ENCODE measurements at places on chromosomes 5 and 9.
A peak's percentile ranks its signal among the peaks of the same experiment; 100 is the strongest.

GRCh38 chr5:173618927-173619519, 2.6 kb upstream of the BOD1 start:
- no peak for DNase-seq

GRCh38 chr9:134680393-134681060, 38.9 kb downstream of the COL5A1 start:
- DNase-seq, result no peak

DNA sequence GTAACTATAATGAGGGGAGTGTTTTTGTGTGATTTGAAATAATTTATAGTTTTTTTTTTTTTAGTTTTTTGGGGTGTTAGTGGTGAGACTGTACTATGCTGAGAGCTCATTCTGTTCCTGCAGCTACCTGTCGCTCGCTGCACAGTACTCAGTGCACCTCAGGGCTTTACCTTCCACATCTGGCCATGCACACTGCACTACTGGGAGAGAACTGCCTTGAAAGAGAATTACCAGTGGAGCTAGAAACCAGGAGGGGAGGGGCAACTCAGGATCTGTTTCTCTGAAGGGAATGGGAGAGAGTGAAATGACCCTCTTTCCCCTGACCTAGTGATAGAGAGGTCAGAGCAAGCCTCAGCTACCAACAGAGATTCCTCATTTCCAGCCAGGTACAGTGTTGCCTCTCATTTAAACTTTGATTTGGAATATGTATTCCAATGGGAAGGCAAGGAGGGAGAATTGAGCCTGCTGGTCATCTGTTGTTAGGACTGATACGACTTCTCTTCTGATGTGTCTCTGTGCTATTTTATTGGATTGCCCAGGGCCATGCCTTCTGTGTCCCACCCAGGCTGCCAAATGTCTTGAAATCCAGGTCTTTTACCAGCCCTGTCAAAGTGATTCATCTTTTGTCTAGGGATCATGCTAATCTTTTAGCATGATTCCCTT, 8.9 kb downstream of the ATG10 start:
- DNase-seq, result no peak

DNA sequence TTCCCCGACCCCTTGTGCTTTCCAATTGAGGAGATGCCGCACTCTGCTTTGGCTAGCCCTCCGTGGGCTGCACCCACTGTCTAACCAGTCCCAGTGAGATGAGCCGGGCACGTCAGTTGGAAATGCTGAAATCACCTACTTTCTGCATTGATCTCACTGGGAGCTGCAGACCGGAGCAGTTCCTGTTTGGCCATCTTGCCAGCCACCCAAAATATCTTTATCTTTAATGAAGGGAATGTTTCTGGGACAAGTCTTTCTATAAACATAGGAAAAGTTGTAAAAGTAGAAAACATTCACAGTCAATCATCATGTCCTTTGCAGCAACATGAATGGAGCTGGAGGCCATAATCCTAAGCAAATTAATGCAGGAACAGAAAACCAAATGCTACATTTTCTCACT, 147.6 kb downstream of the RPS23 start:
- DNase-seq, result no peak

- no peak for DNase-seq
These were observed 98.3 kb upstream of the FBN2 start for GRCh38 chr5:128636361-128636760.

DNA sequence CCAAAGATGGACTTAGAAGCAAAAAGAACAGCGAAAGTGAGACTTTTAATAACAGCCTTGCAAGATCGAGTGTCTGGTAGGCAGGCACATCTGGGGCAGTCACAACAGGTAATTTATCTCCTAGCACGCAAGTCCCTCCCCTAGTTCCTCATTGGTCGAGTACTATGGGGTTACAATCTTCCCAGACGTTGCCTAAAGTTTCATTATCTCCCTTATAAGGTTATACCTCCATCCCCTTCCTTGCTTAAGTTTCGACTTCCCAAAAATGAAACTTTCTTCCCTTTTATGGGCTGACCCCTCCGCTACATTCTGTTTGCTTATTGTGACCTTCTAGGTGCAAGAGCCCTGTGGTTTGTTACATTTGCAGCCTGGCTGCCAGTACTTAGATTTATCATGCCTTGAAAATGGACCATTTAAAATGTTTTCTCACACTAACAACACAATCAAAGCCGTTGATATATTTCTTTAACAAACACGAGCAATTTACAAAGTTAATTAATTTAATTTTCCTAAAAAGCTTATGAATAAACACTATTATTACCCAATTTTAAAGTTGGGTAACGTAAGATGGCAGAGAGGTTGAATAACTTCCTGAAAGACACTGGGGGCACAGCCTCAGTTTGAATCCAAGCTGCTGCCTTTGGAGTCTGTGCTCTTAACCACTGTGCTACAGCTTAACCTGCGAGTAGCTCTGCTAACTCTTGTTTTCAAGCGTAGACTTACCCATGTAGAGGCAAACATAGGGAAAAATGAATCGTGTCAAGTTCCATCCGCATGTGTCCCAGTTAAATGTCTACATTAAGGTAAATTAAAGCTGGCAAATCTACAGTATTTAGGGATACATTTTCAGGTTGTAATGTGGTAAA, 91.7 kb downstream of the EDIL3 start:
- DNase-seq, result no peak

DNA sequence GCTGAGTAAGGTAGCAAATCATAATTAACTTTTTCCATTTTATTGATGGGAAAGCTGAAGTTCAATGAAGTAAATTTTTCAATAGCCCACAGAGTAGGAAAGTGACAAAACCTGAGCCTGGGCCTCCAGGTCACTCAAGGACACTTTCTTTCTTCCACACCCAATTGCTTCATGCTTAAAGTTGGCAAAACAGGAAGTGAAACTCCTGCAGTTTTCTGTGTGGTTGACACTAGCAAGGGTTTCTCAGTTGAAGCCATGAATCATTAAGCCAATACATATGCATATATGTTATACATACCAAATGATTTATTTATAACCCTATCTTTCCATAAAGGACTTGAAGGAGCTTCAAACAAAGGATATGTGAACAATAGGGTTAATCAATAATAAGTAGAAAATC, 13.9 kb downstream of the TLR4 start:
- no peak for DNase-seq

DNA sequence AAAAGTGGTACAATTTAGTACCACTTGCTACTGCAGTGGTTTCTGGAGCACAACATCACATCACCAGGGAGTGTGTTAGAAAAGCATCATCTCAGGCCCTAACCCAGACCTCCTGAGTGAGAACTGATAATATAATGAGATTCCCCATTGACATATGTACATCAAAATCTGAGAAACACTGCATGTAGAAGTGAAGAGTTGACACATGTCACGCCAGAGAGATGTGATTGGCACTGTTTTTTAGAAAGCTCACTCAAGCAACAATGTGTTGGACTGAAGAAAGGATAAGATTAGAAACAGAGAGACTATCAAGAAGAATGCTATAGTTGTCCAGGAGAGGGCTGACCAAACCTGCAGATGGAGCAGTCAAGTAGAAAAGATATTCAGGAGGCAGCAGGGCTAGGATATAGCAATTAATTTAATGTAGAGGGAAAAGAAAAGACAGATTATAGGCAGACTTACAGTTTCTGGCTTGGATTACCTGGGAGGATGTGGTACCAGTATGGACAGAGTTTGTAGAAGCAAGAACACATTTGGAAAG, 324.4 kb upstream of the ADAMTSL1 start:
- DNase-seq, result no peak

DNA sequence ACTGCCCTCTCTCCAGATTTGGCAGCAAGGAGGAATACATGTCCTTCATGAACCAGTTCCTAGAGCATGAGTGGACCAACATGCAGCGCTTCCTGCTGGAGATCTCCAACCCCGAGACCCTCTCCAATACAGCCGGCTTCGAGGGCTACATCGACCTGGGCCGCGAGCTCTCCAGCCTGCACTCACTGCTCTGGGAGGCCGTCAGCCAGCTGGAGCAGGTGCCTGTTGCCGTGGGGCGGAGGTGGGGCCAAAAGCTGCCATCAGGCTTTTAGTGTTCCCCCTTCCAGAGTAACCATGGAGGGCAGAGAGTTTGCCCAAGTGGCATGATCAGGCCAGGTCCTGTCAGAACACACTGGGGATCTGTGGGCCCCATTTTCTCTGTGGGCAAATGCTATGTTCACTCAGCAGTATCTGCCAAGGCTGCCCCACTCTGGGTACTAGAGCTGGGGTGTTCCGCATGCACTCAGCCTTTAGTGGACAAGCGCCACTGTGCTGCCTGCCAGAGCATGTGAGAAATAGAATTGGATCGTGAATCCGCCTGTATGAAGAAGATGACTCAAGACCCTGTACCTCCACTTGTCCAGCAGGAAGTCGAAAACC, 117.1 kb downstream of the DAB2IP start:
- no peak for DNase-seq

- peak; percentile 18 for DNase-seq
These were observed 21.9 kb downstream of the MACROH2A1 start for GRCh38 chr5:135376961-135377624.

- no peak for DNase-seq
These were observed 779 bp downstream of the PKN3 start for GRCh38 chr9:128702949-128703615.

DNA sequence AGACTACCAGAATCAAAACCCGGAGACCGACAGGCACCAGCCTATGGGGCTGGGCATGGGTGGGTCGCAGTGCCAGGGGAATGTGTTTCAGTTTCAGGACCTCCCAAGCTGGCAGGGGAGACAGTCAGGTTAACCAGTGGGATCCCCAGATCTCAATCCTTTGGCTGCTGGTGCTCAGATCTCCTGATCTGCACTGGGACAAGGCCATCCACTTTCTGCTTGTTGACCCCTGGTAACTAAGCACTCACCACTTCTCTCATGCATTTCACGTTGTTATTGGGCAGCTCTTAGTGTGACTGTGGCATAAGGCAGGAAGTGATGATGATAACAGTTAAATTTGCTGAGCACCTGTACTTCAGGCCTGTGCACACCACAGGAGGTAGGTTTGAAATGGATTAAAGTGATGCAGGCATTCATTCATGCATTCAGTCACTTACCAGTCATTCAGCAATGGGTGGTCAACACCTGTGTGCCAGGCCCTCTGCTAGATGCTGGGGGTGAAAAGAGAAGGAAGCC, 42.1 kb upstream of the STXBP1 start:
- DNase-seq, result no peak

DNA sequence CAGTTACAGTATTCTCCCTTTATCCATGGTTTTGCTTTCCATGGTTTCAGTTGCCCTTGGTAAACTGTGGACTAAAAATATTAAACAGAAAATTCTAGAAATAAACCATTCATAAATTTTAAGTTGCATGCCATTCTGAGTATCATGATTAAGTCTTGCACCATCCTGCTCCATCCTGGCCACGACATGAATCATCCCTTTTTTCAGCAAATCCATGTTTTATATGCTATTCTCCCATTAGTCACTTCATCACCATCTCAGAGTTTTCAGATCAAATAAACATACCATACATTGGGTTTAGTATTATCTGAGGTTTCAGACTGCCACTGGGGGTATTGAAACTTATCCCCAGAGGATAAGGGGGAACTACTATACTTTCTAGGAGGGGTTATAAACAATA, 234.4 kb upstream of the ATP10B start:
- no peak for DNase-seq

- no peak for DNase-seq
These were observed 1.7 kb downstream of the TRPM3 start for GRCh38 chr9:71119746-71120145.

DNA sequence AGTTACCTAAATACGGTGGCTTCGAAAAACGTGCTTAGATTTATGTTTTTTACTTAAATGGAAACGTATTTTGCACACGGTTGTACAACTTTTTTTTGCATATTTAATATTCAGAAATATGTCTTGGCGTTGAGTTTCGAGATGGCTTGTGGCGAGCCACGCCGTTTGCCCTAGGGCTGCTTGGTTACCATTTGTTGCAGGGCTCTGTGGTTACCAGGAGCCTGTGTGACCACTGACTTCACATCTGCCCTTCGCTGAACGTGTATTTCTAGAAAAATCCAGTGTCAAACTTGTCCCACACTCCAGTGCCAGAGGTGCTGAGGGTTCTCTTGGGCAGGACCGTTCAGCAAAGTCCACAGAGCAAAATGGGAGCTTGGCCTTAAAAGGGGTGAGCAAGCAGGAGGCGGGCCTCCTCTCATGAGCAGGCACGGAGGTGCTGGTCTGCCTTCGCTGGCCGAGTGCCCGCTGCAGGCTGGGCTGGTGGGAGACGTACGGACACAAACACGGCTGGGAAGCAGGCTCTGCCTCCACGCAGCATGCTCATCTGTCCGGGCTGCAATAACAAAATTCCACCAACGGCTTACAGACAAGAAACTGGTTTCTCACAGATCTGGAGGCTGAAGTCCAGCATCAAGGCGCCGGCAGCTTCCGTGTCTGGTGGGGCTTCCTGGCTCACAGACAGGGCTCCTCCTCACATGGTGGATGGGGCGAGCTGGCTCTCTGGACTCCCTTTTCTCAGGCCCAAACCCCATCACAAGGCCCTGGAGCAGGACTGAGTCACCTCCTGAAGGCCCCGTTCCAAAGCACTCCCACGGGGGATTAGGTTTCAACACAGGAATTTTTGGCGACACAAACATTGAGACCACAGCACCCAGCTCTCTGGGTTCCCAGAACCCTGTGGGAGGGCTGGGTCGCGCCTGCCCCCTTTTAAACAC, 5.4 kb downstream of the MRPL36 start:
- no peak for DNase-seq

GRCh38 chr5:43000111-43000840, 39.8 kb downstream of the ANXA2R start:
- no peak for DNase-seq

- DNase-seq, result no peak
These were observed 21.4 kb downstream of the TMEM245 start for GRCh38 chr9:109098171-109098959.

DNA sequence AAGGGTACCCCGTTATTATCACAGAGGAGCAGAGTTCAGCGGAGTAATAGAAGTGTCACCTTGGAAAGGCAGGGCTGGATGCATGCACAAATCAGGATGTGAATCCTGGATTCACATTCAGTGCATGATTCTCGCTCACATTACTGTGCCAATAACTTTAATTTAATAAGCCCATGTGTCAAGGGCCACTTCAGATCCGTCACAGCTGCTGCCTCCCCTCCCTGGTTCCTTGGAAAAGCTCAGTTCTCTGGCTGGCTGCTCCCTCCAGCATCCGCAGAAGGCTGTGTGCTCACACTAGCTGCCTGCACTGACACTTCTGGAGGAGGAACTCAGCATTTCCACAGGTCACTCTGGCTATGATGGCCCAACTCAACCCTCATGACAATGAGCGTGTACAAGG, 256.8 kb upstream of the ADAMTS16 start:
- no peak for DNase-seq

- no peak for DNase-seq
These were observed 1.6 kb downstream of the ANXA6 start for GRCh38 chr5:151155775-151156506.

GRCh38 chr5:59760785-59761348, 132.7 kb downstream of the PDE4D start:
- DNase-seq, result peak; percentile 14

- peak; percentile 43 for DNase-seq
These were observed at the start of gene NIM1K for GRCh38 chr5:43191740-43192557. NIM1K (plus strand) TSS chr5:43192225; CDS start chr5:43245776, 53,551 bp downstream.

DNA sequence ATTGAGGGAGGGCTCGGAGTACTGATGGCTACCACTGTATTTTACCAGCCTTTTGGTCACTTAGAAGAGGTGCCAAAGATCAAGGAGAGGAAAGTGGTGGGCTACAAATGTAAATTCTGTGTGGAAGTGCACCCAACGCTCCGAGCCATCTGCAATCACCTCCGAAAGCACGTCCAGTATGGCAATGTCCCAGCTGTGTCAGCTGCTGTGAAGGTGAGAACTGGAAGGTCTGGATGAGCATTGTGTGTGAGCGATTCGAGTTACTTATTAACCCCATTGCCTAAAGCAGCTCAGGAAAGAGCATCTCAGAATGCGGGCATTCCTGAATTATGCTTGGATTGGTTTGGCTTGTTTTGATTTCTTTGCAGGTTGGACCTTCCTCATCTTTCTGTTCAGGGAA, 67.5 kb downstream of the ZNF462 start:
- DNase-seq, result no peak
